SJCRH30 (cell line): ENCODE measurements at places on chromosomes 2 and 18. TPM values are rescaled to one million over a fixed set of nuclear protein-coding genes. Genes with fewer than 3 reads are reported as not detected.

DNA sequence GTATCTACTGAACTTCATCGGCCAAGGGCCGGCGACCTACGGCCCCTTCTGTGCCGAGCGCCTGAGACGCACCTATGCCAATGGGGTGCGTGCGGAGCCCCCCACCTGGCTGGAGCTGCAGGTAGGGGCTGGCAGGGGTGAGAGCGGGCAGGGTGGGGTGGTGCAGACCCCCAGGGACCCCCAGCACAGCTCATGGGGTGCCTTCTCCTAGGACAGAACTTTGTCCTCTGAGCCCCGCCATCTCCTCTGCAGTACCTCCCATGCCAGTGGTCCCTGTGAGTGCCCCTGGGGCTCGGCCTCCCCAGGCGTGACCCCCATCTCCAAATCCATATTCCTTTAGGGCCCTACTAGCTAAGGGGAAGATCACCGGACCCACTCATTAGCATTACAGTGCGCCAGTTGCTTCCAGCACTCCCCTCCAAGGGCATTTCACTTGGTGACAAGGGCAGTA is 23.9 kb upstream of the GPR17 start:
- H3K4me3 ChIP-seq = no peak overlapping the region
- no peak overlapping the region for H3K27ac ChIP-seq
- no peak for DNase-seq
- no peaks in the 10 kb centered on the region for H3K4me1 ChIP-seq
- H3K36me3 ChIP-seq = no peaks in the 10 kb centered on the region

GRCh38 chr2:54396107-54396506 is 60.0 kb upstream of the SPTBN1 start:
- no peak for DNase-seq
- no peaks in the 10 kb centered on the region for H3K27me3 ChIP-seq
- no peak overlapping the region for H3K4me3 ChIP-seq
- no peaks in the 10 kb centered on the region for H3K36me3 ChIP-seq
- H3K27ac ChIP-seq = no peak overlapping the region

- H3K27ac ChIP-seq = no peak overlapping the region
- no peaks in the 10 kb centered on the region for H3K36me3 ChIP-seq
- H3K4me1 ChIP-seq = no peaks in the 10 kb centered on the region
- no peaks in the 10 kb centered on the region for H3K27me3 ChIP-seq
- DNase-seq = no peak
- no peak overlapping the region for H3K4me3 ChIP-seq
These were observed 120.8 kb upstream of the SULT1C3 start for GRCh38 chr2:108118996-108119395.

GRCh38 chr2:149050188-149050587 is 11.7 kb downstream of the LYPD6B start:
- H3K27me3 ChIP-seq = no peaks in the 10 kb centered on the region
- H3K36me3 ChIP-seq = no peaks in the 10 kb centered on the region
- DNase-seq = no peak
- H3K4me3 ChIP-seq = no peak overlapping the region

DNA sequence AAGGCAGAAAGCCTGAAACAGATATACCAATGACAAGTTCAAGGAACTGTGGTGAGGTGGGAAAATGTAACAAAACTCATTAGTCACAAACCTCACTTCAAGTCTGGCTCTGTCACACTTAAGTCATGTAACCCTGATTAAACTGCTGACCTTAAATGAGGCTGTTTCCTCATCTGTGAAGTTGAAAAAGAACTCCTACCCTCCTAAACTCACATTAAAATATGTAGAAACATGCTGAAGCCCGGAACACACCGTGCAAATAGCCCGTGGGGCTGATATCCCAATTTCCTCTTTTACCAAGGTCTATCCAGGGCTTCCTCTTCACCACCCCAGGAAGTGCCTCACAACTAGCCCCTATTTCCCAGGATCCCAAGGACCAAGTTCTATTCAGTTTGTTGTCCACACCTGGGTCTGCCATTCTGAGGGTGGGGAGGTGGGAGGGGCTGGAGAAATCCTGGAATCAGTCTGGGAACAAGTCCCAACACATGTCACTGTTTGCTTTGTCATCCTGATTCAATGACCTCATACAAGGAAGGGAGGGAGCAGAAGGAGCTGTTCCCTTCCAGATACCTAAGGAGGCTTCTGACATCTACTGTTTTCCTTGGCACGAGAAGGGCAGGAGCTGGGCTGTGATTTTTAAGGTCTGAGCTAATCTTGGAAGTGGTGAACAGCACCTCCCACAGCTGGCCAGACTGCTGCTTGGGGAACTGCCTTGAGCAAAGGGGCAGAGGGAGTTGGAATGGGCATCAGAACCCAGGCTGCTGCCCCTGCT is 42.3 kb downstream of the SLC4A1AP start:
- peak; percentile 96 for DNase-seq
- H3K27me3 ChIP-seq = no peaks in the 10 kb centered on the region
- no peaks in the 10 kb centered on the region for H3K36me3 ChIP-seq
- H3K27ac ChIP-seq = peak overlapping the region; percentile 64
- H3K4me1 ChIP-seq = peaks cover 48% of the 10 kb centered on the region

- no peaks in the 10 kb centered on the region for H3K36me3 ChIP-seq
- H3K27ac ChIP-seq = no peak overlapping the region
- H3K4me3 ChIP-seq = no peak overlapping the region
- H3K4me1 ChIP-seq = no peaks in the 10 kb centered on the region
- DNase-seq = no peak
- peaks cover 11% of the 10 kb centered on the region for H3K27me3 ChIP-seq
These were observed 129.2 kb downstream of the ETAA1 start for GRCh38 chr2:67526283-67526682.

Gene ACVR1C
- total RNA-seq = 2.8 and 3.4 TPM in 2 replicates

Gene TBC1D8
- 8.8 TPM in 2 replicates for total RNA-seq

Gene ABCB11
- total RNA-seq = not detected in 2 replicates
